ENCODE measurements at places on chromosomes 12 and 14.

DNA sequence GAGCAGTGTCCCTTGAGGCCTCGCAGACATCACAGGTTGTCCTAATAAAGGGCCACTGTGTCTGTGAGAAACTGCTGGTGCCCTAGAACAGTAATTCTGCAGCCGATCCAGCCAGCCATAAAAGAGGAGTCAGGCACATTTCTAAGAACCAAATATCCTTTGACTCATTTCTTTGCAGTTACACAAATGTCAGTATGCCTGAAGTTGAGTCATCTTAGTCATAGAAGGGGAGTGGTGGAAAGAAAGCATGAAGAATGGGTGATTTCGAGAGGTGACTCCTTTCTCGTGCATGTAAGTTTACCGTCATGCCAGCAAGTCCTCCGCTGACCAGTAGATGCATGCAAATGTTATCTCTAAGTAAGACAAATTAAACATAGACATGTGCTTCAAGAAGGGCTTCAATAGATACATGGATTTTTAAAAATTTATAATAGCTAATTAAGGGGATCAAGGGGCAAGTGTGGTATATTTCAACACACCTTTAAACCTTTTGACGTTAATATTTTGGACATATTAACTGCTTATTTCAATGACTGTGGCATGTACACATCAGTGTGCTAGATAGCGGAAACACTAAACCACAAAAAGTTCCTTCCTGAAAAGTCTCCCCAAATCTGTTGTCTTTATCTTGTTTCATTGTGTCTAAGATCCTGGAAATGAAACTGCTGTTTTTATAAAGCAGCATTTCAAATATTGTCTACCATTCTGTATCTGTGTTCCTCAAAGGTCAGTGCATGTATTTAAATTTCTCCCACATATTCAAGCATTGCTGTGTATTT, 497.4 kb downstream of the NPAS3 start:
- no peak for DNase-seq

DNA sequence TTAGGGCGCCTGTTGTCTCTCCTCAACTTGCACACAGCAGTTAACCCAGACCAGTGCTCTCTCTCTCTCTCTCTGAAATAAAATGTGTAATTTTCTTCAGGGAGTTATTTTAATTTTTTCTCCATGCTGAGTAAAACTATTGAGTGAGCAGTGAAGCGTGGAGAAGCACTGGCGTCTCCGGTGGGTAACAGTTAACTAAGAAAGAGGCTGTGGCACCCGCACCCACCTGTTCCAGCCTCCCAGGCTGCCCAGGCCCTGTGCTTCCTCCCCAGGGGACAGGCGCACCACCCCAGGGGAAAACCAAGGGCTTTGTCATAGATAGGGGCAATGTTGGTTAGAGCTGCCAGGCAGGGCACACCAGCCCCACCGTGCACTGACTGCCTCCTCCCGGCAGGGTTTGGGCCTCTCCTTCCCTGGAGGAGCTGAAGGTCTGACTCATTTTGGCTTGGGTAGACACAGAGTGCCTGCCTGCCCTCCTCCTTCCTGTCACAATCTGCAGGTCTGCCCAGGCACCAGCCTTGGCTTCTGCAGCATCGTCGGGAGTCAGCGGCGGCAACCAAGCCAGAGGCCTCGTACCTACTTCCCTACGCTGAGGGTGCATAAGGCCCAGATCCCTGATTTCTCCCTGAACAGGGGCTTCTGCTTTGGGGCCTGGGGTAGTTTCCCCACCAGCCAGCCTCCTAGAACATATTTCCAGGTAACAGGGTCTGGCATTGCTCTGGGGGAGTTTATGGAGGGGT, 3.9 kb downstream of the HOXC5 start:
- no peak for DNase-seq

GRCh38 chr12:58443273-58443980, 476.9 kb downstream of the LRIG3 start:
- DNase-seq = no peak

- no peak for DNase-seq
Measured at GRCh38 chr12:29782871-29783772, 620 bp downstream of the TMTC1 start.

GRCh38 chr12:40827683-40828592, 135.7 kb downstream of the CNTN1 start:
- DNase-seq = no peak

- peak; percentile 82 for DNase-seq
Measured at GRCh38 chr14:73467377-73467776, 9.0 kb upstream of the NUMB start.

DNA sequence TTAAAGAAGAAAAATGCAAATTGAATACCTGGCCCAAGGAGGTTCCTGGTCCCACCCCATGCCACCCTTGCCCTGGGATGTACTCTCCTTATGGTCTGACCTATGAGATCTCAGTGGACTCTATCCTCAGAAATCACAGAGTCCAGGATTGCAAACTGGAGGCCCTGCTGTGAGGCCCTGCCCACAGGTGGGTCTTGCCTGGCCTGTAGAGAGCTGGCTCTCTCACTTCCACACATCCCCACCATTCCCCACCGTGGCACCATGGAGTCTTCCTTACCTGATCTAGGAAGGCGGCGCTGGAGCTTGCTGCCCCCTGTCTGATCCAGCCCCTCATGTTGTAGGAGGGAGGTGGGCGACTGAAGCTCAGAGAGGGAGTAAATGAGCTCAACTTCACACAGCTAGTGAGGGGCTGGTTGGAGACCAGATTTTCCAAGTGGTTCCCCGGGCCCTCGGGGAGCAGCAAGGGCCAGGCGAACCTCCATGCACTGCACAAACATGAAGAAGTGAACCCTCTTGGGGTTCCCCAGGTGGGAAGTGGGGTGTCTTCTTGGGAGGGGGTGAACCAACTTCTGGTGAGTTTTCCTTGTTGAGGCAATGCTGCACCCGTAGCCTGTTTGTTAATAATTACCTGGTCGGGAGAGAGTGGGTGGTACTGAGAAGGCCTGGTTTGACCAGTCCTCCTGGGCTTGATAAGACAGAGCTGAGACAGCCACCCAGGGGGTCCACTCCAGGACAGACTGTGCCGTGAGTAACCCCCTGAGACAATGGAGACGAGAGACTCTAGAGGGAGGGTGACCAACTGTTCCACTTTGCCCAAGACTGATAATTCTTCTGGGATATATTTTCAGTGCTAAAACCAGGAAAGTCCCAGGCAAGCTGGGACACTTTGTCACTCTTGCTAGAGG, at the start of gene SERPINA4:
Gene SERPINA4, plus strand, starts transcription at position 692 of the 905 bp plus-strand sequence. CDS start 2,041 bp downstream, outside the sequence.
- no peak for DNase-seq

- no peak for DNase-seq
Measured at GRCh38 chr12:117580718-117581062, 219.3 kb upstream of the NOS1 start.

DNA sequence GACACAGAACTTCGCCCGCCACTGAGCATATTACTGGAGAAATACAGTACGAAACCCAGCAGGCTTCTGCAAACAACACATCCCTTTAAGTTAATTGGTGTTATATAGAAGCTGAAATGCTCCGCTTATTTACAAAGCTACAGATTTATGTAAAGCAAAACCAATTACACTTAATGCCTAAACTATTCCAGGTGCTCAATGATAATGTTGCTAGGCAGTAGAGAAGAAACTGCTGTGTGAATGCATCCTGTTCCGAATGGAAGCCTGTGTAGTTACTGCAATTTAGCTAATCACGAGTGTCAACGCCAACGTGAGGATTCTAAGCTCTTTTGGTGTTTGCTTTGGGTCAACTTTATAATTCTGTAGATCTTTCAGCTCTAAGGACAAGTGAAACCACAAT, 89.8 kb downstream of the SLC15A5 start:
- no peak for DNase-seq

- no peak for DNase-seq
Measured at GRCh38 chr14:94113908-94114588, 3.5 kb downstream of the IFI27 start.

DNA sequence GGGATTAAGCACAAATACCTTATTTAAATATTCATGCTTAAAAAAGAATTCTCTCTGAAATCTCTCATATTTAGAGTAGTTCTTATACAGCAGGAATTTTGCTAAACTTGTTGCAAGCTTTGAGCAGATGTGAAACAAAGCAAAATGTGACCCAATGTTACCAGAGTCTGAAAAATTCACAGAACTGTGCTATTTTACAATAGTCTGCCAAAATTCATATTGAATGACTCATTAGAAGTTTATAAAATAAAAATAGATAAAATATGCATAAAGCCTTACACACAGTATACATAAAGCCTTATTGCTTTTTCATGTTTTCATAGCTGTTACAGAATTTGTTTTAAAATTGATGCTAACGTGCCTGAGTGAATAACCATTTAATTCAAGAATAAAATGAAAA, 17.8 kb upstream of the RHOJ start:
- DNase-seq = no peak

- DNase-seq = no peak
Measured at GRCh38 chr14:58066115-58066514, 85.9 kb downstream of the ARMH4 start.

DNA sequence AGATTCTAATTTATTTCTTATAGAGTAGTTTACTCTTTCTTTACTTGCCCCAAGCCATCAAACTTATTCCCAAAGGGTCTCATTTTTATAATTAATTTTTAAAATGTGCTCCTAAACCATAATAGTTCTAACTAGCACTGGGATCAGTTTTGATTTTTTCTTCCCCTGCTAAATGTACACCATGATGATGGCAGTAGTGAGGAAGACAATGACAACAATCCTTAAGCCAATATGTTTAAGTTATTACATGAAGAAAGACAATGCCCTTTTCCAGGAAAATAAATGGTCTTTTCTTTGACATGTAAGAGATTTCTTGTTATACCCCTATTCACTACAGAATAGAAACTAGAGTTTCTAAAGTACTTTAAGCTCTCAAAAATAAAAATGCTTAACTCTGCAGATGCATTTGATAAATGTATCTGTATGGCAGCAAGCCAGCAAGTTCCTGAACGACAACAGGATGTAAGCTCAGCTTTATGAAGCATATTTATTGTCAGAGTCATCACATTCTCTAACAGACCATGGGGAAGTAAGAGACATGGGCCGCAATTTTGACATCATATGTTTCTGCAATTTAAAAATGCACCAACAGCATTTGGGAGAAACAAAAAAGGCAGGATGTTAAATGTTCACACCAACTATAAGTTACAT, 36.0 kb upstream of the SNX6 start:
- no peak for DNase-seq

DNA sequence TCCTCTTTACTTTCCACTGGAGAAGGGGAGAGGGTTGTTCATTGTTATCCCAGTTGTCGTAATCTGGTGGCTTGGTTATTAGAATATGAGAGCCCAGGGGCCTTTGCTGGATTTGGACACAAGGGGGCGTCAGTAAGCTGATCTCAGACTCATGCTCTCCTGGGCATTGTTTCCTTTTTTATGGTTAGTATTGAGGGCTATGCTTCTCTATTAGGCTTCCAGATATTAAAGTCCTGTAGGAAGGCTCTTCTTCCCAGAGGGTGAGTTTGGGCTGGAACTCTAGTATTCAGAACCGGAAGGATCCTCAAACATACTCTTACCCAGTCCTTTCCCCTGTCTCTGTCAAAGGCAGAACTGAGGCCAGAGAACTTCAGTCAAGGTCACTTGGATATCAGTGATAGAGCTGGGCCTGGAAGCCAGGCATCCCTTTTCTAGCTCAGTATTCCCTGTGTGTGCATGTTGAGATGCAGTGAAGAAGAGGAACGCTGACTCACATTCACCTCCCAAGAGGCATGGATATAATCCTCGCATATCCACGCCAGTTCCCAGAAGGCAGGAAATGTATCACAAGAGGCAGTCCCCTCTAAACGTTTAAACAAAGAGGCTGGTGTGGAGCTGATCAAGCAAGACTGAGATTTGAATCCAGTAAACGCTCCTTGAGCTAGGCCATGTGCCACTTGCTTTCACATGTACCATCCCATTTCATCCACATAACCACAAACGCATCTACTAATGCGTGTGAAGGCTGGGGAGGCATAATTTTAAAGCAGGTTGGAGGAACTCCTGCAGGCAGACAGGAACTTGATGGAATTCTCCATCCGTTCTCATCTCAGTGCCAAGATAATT, 41.6 kb downstream of the UBE3B start:
- peak; percentile 60 for DNase-seq

GRCh38 chr12:103793512-103794045, 47.5 kb downstream of the NT5DC3 start:
- DNase-seq = no peak

DNA sequence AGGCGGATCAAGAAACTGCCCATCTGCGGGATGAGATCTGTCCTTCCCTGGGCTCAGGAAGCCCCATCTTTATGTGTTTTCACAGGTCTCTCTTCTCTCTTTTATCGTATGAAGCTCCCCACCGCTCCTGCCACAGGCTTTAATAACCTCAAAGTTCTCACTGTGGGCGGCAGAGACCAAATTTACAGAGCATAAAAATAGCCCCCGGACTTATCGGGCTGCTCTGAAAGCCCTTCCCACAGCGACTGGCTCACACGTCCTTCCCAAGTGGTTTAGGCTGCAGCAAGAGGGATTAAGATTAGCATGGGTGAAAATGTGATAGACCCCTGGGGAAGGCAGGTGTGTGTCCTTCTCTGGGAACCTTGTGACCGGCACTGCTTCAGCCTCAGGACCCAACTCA, 47.8 kb downstream of the TESC start:
- no peak for DNase-seq

GRCh38 chr12:31732926-31733548, 4.2 kb upstream of the AMN1 start:
- DNase-seq = peak; percentile 56

DNA sequence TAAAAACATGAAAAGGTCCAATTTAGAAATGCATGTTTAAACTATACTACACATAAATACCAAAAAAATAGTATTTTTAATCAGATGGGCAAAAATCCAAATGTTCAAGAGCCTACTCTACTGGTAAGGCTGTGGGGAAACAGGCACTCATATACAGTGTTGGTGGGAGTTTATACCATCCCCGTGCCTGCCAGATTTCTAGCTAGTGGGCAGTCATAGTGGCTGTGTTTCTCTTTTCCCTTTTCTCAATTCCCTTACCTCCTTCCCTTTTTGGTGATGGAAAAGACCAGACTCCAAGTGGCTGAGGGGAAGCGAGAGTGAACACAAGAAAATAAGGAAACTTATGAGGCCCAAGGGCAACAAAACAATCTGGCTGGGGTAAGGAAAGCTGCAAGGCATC, 14.7 kb downstream of the ZNF641 start:
- DNase-seq = no peak

GRCh38 chr14:35687335-35687939, 121.7 kb downstream of the RALGAPA1 start:
- DNase-seq = peak; percentile 11

DNA sequence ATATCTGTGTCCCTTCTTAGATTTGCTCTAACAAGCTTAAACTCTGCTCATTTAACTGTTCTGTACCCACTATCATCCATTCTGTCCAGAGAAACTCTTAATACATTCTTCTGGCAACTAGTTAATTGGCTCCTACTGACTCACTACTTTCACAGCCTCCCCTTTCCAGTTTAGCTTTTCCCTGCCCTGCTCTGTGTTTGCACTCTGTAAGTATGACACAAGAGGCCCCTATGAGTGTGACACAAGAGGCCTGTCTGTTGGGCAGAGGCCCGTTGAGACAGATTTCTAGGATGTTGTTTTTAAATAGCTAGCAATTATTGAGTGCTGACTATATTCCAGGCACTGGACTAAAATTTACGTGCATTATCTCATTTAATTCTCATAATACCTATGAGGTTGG, 246.0 kb upstream of the DAAM1 start:
- no peak for DNase-seq

GRCh38 chr14:25111061-25111601, 61.2 kb upstream of the STXBP6 start:
- no peak for DNase-seq

- no peak for DNase-seq
Measured at GRCh38 chr12:7107636-7108002, 1.4 kb downstream of the C1RL start.

GRCh38 chr12:127205781-127206555, 1061.0 kb upstream of the TMEM132C start:
- no peak for DNase-seq

GRCh38 chr14:39320318-39320717, 86.6 kb downstream of the MIA2 start:
- no peak for DNase-seq
